ENCODE measurements at places on chromosomes 11 and 22.
A peak's percentile ranks its signal among the peaks of the same experiment; 100 is the strongest.

DNA sequence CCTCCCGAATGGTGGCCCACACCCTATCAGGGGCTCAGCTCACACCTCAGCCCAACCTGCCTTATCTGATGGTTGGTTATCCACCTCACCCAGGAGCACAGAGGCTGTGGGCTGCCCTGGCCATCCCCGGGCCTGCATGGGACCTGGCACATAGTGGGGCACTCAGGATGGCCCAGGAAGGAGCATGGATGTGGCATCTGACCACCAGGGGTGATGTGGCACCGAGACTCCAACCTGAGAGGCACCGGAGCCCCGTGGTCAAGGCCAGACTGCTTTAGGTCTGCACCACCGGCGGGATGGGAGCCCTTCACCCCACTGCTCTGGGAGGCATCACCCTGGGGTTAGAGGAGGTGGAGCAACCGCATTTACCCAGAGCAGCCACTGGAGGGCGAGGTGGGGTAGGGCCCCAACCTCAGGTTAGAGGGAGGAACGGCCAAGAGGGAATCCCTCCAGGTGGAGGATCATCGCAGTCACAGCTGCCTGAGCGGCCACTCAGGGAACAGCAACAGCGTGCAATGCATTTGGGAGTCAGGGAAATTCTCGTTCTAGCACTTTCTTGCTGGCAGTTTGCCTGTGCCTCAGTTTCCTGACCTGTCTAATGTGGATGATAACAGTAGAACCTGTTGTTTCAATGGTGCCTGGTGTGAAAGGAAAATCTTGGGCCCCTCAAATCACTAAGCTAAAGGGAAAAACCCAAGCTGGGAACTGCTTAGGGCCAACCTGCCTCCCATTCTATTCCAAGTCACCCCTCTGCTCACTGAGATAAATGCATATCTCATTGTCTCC, 52.9 kb upstream of the CARS1 start:
- no peak for DNase-seq

DNA sequence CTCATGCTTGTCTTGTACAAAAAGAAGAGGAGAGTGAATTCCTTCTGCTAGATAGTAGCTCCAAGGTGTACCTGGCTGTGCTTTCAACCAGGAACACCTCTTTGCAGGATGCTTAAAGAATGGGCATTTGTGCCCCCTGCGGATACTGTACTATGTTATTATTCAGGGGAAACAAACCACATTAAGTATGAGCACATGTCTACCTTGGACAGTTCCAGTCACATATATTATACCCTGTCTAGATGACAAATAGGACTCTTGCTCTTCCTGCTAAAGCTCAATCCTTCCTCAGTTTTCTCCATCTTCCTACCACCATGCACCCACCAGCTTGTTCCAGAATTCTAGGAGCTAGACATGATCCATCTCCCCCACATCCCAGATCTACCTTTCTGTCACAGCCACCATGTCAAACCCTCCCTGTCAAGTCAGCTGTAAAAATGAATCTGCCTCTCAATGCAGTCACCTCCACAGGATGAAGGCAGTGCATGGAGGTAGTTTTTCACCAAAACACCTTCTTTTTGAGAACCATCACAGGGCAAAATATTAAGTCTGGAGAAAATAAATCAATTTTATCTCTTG, 337.4 kb downstream of the LARGE1 start:
- DNase-seq = no peak

GRCh38 chr11:83681031-83681781, 395.0 kb upstream of the CCDC90B start:
- no peak for DNase-seq

DNA sequence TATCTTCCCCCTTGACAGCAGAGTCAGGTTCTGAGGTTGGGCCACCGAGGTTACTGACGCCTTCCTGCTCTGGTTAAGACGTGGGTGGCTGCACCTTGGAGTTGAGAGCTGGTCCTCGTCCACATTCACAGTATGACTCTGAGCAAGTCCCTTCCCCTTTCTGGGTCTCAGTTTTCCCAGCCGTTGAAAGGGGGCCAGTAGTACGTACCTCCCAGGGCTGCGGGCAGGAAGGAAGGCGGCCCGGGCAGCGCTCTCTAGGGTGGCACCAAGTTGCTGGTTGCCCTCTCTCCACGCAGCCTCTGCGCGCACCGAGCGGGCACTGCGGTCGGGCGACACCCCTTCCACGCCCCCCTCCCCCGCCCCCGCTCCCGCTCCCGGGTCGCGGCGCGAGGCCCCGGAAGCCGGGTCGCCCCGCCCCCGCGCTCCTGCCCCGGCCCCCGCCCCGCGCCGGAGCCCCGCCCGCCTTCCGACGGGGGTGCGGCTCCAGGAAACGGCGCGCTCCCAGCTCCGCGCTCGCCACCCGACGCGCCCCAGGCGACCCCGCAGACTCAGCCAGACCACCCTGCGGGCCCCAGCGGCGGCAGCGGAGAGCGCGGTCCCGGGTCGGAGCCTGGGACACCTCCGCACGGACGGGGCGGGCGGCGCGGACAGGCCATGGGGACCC, at the start of gene EHBP1L1:
TSS of gene EHBP1L1 (plus strand) at position 486 of the 664 bp plus-strand sequence. CDS start 250 bp downstream, outside the sequence.
- no peak for DNase-seq

DNA sequence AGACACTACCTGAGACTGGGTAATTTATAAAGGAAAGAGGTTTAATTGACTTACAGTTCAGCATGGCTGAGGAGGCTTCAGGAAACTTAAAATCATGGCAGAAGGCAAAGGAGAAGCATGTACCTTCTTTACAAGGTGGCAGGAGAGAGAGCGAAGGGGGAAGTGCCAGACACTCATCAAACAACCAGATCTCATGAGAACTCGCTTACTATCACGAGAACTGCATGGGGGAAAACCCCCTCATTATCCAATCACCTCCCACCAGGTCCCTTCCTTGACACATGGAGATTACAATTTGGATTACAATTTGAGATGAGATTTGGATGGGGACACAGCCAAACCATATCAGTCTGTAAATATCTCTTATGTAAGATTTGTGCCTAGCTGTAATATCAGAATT, 50.9 kb upstream of the ATXN10 start:
- no peak for DNase-seq

DNA sequence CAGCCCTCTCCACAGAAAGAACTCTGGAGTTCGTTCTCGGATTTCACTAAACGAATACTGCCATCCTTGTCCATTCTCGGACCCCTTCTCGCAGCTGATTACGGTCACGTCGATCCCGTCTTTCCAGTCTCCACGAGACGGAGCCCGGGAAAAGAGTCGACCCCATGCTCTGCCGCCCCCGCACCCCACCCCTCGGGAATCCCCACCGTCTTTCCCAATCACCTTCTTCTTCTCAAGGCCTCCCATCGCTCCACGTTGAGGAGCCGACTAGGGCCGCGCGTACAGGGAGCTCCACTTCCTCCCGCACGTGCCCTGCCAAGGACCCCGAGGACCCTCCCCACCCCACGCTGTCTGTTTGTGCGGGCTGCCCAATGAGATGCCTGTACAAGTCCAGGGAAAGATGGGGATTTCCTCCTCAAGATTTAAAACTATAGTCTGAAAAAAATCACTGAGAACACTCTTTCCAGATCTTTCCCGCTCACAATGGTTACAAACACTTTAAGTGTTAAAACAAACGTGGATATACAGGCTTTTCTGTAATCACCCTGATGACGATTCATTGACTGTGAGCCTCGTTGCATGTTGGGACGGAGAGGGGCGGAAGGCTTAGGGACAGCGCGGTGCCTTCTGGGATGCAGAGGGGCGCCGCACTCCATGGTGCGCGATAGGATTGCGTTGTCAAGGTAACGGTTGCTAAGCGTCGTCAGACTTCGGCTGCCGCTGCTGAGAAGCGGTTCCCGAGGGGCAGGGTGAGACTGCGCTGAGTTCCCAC, at the start of gene PES1:
TSS of gene PES1 (minus strand) at position 323 of the 772 bp plus-strand sequence. CDS start at position 246, 77 bp downstream.
- peak; percentile 82 for DNase-seq

DNA sequence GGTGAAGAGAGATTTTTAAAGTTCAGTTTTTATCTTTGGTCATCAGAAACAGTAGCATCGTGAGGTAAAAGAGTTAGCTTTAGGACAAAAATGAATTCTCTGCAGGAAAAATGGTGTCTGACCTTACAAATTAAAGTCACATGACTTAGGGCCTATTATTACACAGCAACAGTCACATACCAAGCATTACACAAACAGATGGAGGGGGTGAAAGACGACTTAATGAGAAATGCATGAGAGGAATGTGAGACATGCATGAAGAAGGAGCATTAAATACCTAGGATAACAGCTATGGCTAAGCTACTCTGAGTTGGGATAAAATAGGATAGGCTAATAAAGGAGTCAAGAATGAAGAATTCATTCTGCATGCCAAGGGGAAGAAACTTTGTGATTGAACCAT, 77.5 kb downstream of the BLID start:
- DNase-seq = no peak

- peak; percentile 85 for DNase-seq
Measured at GRCh38 chr22:50244420-50245213, at the start of gene TUBGCP6. Gene TUBGCP6 (minus strand): TSS chr22:50245023. CDS start chr22:50244459, 564 bp downstream.

- DNase-seq = no peak
Measured at GRCh38 chr11:12079726-12080556, 30.4 kb upstream of the MICAL2 start.

DNA sequence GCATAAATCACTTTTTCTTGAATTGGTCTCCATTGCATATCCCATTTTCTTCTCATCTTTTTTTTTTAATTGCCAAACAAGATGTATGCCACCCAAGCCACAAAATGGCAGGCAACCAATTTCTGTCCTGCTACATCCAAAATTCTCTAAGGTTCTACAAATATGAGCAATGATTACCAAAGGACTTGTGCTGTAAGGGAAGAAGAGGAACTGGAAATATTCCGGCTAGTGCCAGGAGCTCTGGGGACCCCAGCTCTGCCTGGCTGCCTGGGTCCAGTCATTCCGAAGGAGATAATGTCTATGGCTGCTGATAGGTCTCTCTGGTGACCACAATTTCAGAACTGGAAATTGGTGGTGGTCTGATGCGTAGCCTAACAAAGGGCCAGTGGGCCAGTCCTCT, 17.1 kb upstream of the SNX32 start:
- DNase-seq = no peak

DNA sequence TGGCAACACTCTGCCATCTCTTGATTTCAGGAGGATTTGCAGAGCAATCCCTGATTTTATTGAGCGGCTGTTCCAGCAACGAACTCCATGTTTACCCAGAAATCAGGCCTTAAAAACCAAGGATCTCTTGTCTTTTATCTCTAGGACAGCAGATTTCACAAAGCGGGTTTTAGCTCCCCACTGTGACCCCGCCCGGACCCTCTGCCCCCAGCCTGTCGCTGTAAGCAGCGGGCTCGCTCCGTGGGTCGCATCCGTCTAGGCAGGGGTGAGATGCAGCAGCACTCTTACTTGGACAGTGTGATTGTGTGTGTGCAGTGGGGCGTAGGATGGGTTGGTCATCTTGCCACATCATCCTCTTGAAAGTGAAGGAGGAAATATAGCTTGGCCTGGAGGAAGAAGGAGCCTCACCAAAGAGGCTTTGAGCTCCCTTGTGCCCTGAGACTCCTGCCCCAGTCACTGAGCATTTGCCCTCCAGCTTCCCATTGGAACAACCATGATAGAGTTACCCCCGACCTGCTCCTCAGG, 189.2 kb upstream of the TBCEL start:
- DNase-seq = no peak

- DNase-seq = no peak
Measured at GRCh38 chr11:129040934-129041333, 98.3 kb upstream of the TP53AIP1 start.

- DNase-seq = no peak
Measured at GRCh38 chr11:124421043-124421442, 3.6 kb downstream of the OR8B4 start.

DNA sequence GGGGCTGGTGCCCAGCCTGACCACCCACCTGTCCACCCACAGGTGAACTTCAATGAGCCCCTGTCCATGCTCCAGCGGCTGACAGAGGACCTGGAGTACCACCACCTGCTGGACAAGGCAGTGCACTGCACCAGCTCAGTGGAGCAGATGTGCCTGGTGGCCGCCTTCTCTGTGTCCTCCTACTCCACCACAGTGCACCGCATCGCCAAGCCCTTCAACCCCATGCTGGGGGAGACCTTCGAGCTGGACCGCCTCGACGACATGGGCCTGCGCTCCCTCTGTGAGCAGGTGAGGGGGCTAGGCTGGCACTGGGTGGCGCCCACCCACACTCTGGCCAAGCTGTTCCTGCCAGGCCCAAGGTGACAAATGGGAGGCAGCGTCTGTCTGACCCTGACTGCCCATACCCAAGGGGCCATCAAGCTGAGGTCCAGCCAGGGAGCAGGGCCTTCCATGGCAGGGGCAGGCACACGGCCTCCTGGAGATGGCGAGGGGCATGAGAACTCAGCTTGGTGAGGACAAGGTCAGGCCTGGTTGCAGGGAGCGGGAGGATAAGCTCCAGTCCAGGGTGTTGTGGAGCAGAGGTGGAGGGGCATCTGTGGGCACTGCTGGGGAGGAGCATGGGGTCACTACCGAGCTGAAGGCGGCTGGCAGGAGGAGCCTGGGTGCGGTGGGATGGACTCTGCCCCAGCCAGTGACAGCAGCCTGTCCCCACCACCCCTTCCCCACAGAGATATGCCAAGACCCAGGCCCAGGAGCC, 77.7 kb downstream of the MORC2 start:
- DNase-seq = peak; percentile 3

DNA sequence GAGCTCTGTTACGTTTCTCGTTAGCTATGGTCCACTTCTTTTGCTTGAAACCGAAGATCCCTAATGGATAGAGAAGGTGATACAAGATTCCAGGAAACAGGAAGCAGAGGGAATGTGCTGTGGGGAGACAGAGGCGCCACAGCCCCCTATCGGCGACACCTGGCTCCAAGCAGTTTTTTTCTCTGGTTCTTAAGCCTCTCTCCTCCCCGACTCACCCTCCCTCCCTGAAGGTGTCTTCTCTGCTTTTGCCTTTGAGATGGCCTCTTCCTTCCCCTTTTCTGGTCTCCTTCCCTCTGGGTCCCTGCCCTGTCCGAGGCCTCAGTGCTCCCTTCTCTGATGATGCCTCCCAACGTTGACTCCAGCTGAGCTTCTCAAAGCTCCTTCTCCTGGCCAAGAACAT, 14.2 kb upstream of the APOBEC3A start:
- DNase-seq = no peak

GRCh38 chr22:44813416-44813815, 61.0 kb downstream of the ARHGAP8 start:
- DNase-seq = no peak

GRCh38 chr11:18203723-18204122, 31.1 kb downstream of the MRGPRX4 start:
- no peak for DNase-seq

- no peak for DNase-seq
Measured at GRCh38 chr11:92827132-92827531, 142.3 kb upstream of the MTNR1B start.

- DNase-seq = no peak
Measured at GRCh38 chr11:77019976-77020595, 14.1 kb upstream of the B3GNT6 start.

DNA sequence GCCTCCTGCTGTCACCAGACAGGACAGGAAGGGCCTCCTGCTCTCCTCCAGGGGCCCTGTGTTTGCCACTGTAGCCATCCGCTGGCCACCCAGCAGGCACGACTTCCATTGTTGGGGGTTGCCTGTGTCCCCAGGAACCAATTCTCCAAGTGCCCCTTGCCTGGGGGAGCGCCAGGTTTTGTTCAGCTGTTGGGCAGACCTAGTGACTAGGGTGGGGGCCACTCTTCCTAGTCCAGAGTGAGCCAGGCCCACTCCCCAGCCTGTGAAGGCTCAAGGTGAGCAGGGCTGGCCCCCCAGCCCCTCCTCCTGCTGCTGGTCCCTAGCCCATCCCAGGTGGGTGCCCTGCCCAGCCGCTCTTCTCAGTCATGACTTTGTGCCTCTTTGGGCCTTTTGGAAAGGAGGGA, 30.9 kb downstream of the OSBPL5 start:
- no peak for DNase-seq
